Kidney tubule cell (primary cell): ENCODE measurements at places on chromosomes 5 and 9.
A peak's percentile ranks its signal among the peaks of the same experiment; 100 is the strongest.

DNA sequence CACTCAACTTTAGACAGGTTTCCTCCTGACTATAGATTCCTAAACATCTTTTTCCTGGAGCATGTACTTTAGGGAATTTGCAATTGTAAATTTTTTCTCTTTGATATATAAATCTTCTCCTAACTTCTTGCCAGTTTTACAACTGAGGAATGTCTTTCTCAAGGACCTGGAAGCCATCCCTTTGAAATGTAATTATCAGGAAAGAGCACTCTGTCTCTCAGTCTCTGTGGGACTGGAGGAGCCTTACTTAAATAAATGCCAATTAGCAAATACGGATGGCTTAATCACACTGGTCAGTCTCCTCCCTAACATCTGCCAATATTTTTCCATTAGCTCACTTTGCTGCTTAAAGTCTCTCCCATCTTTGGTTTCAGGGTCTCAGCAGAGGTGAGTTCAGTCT, 344.3 kb upstream of the ARRDC3 start:
- no peak for DNase-seq

- peak; percentile 18 for DNase-seq
Observed at GRCh38 chr5:127723571-127723970, 20.4 kb downstream of the CCDC192 start.

- peak; percentile 71 for DNase-seq
Observed at GRCh38 chr9:89461265-89461664, 36.6 kb downstream of the SEMA4D start.

DNA sequence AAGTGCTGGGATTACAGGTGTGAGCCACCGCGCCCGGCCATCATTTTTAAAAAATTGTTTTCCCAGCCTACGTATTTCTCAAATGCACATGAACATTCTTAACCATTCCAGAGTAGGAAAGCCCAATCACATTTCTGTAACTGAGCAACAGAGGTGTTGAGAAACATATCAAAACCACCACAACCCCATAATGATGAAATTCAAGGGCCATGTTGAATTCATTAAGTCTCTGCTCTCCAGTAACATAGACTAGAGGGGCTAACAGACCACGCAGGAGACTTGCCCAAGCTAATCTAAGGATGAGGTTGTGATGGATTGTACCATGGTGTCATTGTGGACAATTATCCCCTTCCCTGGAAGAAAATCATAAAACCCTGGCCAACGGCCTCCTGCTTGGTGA, 52.9 kb downstream of the MYO10 start:
- DNase-seq, result no peak

- peak; percentile 88 for DNase-seq
Observed at GRCh38 chr5:54013556-54014194, 296.7 kb downstream of the ARL15 start.

DNA sequence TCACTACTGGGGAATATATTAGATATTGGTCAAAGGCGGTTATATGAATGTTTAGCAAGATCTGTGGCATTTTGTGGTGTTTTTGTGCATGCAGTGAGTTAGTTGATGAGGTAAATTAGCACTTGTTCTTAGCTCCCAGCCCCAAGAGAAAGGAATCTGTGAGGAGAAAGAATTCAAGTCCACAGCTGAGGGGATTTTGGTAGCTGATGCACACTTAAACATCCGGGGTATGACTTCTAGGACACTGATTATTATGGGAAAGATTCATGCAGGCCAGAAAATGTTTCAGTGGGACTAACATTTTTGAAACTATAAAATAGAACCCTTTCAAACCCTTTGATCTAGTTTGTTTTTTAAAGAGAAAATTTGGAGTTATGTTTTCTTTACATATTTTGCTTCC, 118.2 kb upstream of the RPS23 start:
- DNase-seq, result no peak

GRCh38 chr9:27162045-27162444, 53.0 kb downstream of the TEK start:
- DNase-seq, result peak; percentile 45

- DNase-seq, result peak; percentile 56
Observed at GRCh38 chr5:1161108-1161832, 40.1 kb upstream of the SLC6A19 start.

GRCh38 chr9:13941714-13942113, 372.2 kb downstream of the NFIB start:
- no peak for DNase-seq

- no peak for DNase-seq
Observed at GRCh38 chr9:133115604-133116345, 5.3 kb downstream of the RALGDS start.

- DNase-seq, result no peak
Observed at GRCh38 chr5:68479524-68479923, 264.0 kb downstream of the PIK3R1 start.

- no peak for DNase-seq
Observed at GRCh38 chr9:133959171-133959570, 33.0 kb downstream of the VAV2 start.

DNA sequence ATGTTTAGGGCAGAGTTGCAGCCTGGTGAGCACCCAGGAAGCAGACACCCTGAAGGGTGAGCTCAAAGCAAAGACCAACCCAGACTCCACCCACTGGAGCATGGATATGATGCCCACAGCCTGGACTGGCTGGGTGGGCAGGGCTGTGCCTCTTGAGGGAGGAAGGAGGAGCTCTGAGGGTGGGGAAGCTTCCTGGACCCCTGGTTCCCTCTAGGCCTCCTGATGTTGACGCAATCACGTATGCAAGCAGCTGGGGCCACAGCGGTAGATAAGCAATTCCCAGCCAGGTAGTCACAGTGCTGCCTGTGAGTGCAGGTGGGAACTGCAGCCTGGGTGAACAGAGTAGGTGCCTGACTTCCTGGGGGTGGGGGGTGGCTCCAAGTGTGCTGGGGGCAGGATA, 271.5 kb downstream of the CDK5RAP2 start:
- no peak for DNase-seq

GRCh38 chr5:56637321-56637920, 177.9 kb upstream of the MAP3K1 start:
- DNase-seq, result peak; percentile 74

DNA sequence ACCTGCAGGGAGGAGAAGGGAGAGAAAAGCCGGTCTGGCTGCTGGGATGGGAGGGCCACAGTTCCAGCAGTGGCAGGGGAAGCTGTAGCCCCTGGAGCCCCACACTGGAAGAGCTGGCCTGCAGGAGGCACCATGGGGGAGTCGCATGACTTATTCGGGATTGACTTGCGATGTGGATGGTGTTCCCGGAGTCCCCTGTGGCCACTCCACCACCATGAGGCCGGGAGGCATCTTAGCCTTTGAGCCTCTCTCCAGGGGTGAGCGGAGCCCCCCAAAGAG, 92.0 kb downstream of the KCNT1 start:
- no peak for DNase-seq

GRCh38 chr9:107994648-107995047, 505.1 kb upstream of the KLF4 start:
- DNase-seq, result no peak

- DNase-seq, result no peak
Observed at GRCh38 chr5:139212486-139212885, 14.3 kb upstream of the SIL1 start.

DNA sequence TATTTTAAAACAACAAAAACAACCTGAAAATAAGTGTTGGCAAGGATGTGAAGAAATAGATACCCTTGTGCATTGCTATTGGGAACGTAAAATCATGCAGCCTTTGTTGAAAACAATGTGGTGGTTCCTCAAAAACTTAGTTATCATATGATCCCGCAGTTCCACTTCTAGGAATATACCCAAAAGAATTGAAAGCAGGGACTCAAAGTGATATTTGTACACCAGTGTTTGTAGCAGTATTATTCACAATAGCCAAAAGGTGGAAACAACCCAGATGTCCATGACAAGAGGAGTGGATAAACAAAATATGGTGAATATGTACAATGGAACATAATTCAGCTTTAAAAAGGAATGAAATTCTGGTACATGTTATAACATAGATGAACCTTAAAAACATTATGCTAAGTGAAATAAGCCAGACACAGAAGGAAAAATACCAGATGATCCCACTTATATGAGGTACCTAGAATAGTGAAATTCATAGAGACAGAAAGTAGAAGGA, 29.0 kb downstream of the IRF1 start:
- DNase-seq, result no peak

DNA sequence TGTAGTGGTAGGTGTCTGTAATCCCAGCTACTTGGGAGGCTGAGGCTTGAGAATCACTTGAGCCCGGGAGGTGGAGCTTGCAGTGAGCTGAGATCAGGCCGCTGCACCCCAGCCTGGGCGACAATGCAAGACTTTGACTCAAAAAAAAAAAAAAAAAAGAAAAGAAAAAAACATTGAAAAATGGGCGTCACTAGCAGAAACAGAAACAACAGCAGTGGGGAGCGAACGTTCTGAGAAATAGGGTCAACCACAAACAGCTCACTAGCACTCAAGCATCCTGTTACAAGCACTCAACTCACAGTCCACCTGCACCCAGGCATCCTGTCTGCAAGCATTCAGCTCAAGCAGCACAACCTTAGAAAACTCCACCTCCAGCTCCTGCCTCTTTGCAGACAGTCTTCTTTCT, 17.2 kb downstream of the TRIM14 start:
- DNase-seq, result no peak

DNA sequence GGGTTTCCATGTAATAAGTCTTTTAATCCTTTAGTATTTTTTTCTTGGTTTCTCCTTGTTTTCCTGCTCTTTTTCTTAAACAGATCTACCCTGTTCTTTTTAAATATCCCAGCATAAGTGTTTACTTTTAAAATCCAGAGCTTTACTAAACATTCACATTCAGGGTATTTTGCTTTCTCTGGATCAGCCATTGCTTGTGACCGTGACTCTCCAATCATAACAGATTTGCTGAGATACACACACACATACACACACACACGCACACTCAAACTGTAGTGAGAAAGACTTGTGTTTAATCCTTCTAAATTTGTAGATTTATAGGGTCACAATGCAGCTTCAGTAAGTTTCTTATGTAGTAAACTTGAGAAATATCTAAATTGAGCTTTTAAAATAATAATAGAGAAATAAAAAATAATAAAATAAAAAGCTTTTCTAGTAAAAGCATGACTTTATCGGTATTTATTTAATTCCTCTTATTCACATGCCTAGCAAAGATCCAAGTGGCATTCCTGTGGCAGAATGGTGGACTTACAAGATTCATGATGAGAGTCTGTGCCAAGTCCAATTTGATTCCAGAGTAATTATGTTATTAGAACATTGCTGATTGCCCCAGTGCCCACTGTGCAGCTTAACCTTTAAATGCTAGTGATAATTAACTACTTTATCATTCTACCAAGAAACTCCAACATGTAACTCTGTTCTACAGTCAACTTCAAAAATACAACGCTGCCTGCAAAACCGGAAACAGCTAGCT, 129.0 kb downstream of the TLE4 start:
- DNase-seq, result no peak

DNA sequence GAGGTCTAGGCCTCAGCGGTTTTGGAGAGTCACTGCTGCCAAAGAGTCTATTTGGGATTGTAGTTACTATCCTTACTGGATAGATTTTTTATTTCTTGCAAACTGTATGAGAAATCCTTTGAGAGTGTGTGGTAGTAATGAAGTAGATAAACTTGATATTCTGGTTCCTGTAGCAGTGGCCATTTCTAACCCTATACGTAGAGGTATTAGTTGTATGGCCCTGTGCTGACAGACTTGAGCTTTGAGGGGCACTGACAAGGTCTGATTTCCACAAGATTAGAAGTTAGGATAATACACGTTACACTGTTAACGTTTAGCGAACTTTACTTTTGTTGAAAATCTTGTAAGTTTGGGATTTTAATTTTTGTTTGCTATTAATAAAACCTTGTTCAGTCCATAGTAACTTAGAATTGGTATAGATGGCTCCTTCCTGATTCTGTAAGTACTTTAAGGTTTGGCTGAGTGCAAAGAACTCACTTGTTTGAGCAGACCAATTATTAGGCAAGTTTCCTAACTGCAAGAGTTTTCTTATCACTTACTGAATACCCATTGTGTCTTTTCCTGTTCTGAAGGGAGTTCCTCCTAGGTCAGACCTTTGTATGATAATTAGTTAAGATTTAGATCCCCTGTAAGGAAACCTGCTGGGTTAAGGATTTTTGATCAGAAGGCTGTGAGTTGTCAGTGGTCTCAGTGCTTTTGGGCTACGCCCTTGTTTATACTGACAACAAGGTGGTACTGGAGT, 31.4 kb downstream of the GCNT1 start:
- DNase-seq, result no peak

GRCh38 chr9:101054657-101055056, 26.1 kb downstream of the PLPPR1 start:
- no peak for DNase-seq

DNA sequence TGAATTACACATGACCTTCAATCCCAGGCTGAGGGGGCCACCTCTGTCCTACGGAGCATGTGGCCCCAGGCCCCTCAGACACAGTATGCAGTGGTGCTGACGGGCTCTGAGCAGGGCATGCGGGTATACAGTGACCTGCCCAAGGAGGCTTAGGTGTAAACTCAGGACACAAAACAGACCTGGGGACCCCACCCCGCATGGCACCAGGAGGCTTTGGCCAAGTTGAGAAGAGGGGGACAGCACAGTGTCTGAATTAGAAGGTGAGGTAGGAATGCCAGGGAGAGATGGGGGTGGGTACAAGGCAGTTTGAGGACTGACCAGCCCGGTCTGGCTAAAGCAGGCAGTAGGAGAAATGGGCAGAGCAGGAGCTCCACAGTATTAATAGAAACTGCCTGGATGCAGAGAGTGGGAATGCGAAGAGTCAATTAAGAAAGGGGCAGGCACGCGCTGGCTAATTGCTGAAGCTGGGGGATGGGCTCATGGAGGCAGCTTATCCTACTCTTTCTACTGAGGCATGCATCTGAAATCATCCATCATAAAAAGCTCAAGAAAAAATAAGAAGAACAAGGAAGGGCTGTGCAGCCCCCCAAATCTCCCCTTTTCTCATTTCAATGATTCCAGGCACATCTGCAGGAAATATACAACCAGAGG, 109.0 kb downstream of the GABBR2 start:
- DNase-seq, result no peak

- DNase-seq, result peak; percentile 11
Observed at GRCh38 chr5:39892708-39893107, 467.9 kb upstream of the DAB2 start.

GRCh38 chr5:179243333-179243732, 101.9 kb downstream of the ADAMTS2 start:
- no peak for DNase-seq

DNA sequence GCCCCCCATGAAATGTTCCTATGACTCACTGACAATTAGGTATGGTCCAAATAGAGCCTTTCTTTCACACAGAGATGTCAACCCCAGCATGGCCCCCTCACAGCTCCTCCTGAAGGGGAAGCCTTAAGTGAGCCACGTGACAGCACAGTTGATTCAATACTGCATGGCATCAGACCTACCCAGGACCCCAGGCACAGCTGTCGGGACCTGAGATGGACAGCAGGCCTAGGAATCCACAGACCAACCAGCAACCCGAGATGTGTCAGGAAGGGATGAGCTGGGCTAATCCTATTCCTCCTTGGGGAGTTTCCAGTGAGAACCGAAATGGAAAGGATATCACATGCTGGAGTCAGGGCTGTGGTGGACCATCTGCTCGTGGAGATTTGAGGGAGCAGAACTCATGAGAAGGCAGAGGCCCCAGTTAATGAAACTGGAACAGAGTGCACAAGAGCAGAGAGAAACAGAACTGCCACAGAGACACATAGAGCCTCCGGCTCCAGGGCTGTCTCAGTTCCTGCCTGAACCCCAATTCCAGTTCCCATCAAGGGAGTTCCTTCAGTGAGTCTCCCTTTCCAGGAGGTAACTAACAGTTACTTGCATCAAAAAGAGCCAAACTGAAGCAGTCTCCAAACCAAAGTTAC, 42.1 kb upstream of the SMIM23 start:
- DNase-seq, result no peak
